Caki2 (cell line): ENCODE measurements at places on chromosomes 3 and 15.

DNA sequence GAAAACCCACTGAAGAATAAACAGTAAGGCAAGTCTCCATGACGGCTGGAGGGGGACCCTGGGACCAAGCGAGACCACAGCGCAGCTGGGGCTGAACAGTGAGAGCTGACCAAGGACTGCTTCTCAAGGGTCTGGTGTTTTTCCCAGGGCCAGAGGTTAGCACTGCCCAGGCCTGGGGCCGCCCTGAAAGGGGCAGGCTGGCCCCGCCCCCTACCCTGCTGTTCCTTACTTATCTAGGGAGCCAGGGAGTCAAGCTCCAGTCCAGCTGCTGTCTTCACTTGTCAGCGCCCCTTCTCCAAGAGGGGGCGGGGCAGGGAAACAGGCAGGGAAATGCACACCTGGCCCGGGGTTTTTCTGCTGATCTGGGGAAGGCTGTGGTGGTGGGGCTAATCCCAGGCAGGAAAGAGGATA, 51.6 kb upstream of the HACD2 start:
- no peak for DNase-seq

DNA sequence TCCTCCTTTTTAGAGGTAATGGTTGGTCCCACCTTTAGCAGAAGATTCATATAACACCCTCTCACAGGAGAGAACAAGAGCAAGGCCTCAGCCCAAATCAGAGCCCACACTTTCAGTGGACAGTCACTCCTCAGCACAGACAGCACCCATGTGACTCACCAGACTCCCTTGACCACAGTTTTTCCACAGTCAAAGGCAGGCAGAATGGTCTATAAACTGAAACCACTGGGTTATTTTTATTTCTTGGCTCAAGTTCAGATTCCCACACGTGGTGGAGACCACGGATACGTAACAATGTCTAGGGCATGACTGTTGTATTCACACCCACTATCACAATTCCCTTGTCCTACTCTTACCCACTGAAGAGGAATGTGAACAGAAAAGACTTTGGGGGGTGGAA, 237.8 kb upstream of the UBE2E1 start:
- peak; percentile 67 for DNase-seq

DNA sequence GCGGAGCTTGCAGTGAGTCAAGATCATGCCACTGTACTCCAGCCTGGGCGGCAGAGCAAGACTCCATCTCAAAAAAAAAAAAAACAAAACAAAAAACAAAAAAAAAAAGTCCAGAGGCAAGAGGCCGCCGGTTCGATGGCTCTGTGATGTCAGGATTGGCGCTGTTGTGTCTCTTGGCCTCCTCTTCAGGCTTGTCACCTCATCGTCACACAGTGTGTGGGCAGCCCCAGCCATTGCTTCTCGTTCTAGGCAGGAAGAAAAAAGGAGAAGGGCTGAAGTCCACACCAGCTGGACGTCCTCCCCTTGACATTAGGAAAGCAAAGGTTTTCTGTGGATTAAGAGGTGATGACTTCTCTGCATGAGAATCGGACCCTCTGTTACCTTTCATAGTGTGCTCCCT, 191.1 kb downstream of the NSMCE3 start:
- DNase-seq: no peak

GRCh38 chr3:140850210-140850955, 91.3 kb upstream of the SLC25A36 start:
- DNase-seq: peak; percentile 12

DNA sequence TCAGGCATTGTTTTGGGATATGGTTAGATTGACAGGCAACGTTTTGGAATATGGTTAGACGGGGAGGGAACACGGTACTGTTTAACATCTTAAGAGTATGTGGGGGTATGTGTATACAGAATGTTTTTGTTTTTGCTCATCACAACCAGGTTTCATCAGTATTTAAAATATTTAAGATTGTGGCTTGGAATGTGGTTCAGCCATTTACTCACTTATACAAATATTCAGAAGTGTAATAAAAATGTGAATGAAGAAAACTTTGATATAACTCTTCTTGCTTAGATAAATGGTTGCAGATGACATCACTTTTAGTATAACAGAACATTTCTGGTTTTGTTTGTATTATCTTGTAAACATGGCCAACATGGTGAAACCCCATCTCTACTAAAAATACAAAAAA, 3.9 kb upstream of the PAK2 start:
- no peak for DNase-seq

DNA sequence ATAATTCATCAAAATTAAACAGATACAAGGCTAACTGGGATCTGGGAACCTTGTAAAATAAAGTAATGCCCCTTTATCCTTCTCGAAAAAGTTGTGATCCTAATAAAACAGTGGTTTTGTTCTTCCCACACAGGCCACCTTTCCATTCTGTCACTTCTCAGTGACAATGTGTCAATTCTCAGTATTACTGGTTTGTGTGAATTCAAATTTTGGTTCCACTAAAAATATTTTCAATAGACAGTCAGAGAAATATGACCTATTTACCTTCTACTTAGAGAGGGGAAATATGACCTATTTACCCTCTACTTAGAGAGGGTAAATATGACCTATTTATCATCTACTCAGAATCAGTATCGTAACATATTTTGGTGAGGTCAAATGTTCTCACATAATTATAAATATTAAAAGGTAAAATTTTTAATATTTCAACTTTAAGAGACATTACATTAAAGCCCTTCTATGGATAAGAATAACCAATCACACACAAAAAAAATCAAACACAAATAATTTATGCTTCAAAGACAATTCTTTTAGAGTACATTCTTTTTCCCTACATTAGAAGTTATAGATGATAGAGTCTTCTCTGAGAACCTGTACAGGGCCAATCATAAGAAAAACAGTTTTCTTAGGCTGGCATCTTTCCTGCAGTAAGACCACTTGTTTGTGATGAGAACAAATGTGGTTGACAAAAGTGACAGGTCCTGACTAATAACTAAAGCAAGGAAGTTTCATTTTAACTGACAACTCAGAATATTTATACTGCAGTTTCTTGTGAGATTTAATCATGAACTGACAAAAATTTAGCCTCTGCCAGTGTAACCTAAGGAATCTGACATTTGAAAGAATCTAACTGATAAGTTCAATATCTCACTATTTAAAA, 323.3 kb downstream of the DIPK2A start:
- no peak for DNase-seq

DNA sequence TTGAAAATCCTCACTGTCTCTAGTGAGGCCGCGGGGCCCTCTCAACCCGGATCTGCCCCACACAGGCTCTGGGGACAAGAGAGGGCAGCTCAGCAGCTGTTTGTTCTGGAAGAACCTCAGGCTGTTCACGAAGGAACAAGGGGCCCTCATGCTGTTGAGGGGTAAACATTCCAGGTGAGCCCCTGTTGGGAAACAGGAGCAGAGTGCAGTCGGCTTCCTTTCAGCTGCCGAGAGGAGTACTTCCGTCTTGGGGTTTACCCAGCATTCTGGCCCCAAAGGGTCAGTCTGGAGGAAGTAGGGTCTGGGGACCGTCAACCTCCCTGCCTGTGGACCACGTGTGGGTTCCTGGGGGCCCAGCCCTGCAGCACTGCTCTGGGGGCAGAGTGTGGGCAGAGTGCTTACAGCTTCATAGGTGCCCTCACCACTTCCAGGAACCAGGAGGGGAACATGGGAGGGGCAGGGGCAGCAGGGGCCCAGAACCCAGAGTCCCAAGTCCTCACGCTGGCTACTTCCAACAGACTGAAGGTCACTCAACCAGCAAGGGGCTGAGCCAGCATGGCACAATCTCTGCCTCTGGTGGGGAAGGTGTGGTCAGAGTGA, 49.2 kb upstream of the CTSH start:
- no peak for DNase-seq

GRCh38 chr3:42665050-42665878, 11.8 kb downstream of the ZBTB47 start:
- no peak for DNase-seq

DNA sequence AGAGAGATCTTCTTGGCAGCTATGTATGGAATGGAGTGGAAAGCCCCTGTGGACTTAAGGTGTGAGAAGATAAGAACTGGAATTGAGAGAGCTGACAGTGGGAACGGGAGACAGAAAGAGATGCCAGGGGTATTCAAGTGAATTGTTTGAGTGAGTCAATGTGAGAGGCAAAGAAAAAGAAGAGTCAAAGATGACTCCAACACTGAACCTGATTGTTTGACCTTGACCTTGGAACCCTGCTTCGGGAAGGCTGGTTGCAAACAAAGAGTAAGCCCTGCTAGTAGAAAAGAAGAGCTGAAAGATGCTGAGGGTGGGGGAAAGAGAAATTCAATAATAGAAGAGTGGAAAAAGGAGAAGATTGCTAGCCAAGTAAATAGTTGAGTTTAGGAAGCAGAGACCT, 238.6 kb downstream of the BBX start:
- DNase-seq: no peak

DNA sequence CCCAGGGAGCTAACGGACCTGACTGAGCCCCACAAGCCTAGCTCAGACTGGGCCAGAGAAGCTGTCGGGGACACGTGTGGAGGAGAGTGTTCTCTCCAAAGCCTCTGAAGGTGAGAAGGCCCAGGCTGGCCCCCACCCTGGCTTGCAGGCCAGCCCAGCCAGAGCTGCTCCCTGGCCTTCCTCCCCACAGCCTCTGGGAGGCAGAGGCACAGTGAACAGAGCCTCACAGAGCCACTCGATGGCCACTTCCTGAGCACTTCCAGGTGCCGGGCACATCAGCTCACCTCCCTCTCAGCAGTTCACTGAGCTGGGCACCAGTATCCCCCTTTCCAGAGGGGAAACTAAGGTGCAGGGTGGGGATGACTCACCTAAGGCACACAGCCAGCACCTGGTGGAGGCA, 109.4 kb upstream of the LINGO1 start:
- no peak for DNase-seq

GRCh38 chr3:117490716-117491115, 781.1 kb downstream of the TUSC7 start:
- DNase-seq: no peak

DNA sequence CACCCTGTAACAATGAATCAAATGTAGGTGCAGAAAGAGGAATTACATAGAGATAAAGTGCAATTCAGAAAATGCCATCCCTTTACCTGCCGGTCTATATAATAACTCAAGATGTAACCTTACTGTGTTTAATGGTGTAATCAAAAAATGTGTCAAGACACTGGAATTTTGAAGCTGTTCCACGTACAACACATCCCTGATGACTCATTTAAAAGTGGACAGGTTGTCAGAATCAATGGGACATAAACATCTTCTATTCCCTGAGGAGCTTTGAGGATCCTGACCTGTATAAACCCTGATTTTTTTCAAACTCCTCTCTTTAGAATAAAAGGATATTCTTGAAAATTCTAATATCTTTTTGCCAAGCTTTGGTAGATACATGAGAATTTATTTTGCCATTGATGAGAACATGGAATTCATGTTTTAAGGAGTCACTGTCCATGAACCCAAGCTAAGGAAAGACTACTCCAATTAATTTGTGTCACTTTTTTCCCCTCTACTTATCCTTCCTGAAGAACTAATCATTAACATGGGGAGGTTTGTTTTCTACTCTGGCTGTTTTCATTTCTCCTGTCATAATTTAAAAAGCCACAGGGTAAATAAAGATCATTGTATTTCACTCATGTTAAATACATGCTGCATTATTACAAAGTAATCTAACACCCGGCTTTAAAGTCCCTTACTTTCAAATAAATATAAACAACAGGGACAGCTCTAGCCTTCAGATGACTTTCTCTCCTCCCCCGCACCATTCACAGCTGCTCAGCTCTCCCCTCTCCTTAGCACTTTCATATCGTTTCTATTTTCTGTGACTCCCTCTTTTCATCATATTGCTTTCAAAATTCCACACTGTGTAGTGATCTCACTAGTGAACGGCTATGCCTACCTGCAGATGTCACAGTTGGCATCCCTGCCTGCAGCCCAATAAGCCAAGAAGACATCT, 138.3 kb downstream of the TAFA4 start:
- DNase-seq: no peak

DNA sequence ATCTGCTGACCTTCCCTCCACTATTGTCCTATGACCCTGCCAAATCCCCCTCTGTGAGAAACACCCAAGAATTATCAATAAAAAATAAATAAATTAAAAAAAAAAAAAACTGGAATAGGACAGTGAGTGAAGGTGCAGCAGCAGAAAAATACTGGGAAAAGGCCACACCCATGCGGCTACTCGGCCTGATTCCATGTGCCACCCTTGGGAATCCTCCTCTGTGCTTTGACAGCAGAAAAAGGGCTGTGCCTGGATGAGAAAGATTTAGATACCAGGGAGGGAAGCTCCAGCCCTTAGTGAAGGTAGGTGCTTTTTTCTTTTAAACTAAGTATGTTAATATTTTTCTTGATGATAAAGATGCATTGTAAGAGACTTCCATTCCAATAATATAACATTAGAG, 107.8 kb downstream of the CTNNB1 start:
- DNase-seq: no peak

DNA sequence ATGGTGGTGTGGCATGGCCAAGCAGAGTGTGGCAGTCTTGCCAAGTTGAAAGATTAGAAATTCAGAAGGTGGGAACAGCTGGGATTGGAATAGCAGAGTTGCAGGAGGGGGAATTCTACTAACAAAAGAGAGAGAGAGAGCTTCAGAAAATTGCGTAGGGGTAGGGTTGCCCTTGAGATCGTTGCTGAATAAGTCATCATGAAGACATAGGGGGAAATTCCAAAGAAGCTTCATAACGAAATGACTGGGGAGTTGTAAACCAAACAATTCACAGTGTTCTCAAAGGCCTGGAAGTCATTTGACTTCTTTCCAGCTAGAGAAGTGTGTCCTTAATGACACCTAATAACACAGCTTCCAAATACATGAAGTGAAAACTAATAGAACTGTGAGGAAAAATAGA, 26.3 kb upstream of the TIPARP start:
- DNase-seq: no peak

- DNase-seq: peak; percentile 96
These were observed 17.7 kb downstream of the CHD2 start for GRCh38 chr15:92917598-92918407.

GRCh38 chr3:134656211-134656800, 5.5 kb upstream of the KY start:
- DNase-seq: no peak

DNA sequence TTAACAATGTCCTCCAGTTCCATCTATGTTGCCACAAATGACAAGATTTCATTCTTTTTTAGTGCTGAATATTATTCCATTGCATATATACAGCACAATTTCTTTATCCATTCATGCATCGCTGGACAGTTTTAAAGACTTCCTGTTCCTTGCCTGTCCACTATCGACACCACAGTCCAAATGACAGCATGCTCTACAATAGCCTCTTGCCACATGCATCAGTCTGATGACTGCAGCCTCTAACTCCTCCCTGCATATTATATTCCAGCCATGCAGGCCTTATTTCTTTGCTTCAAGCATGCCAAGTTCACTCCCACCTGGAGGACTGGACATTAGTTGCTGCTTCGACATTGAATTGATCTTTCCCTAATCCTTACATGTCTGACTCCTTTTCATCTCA, 306.2 kb downstream of the FOXP1 start:
- no peak for DNase-seq

DNA sequence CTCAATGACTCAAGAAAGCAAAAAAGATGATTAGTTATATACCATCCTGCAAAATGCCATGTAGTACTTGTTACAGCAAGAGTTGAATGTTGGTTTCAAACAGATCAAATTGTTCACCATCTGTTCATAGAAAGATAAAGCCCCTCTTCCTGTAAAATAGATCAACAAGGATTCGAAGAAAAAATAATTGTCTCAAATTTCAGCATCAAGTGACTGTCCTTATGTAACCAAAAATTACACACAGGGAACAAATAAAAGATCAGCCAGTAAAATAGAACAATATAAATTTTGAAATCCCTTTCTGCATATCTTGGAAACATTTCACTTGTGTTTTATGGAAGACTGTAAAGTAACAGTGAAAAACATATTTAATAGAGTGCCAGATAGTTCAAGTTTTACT, 165.1 kb upstream of the STAC start:
- DNase-seq: no peak

GRCh38 chr3:140290105-140290504, 355.1 kb downstream of the CLSTN2 start:
- DNase-seq: no peak
